H4 (cell line): ENCODE measurements at places on chromosomes 2 and 18. TPM values are rescaled to one million over a fixed set of nuclear protein-coding genes. Genes with fewer than 3 reads are reported as not detected.

- DNase-seq, result no peak
These were observed 19.1 kb upstream of the ACMSD start for GRCh38 chr2:134819334-134819733.

GRCh38 chr2:9675415-9676351 is 44.9 kb upstream of the YWHAQ start:
- peak; percentile 82 for DNase-seq

PDCD1 gene
- total RNA-seq, result not detected in 2 replicates

ERICH2 gene
- 0.68 and 1.1 TPM in 2 replicates for total RNA-seq

GRCh38 chr18:48540251-48541025 is 1.6 kb downstream of the CTIF start:
- peak; percentile 56 for DNase-seq

CRYBA2 gene
- total RNA-seq, result not detected in 2 replicates

- no peak for DNase-seq
These were observed 410.8 kb upstream of the POU3F3 start for GRCh38 chr2:104443145-104443544.

- no peak for DNase-seq
These were observed 75.1 kb downstream of the BOLA3 start for GRCh38 chr2:74072565-74072964.

- no peak for DNase-seq
These were observed 159.5 kb downstream of the L3MBTL4 start for GRCh38 chr18:6255116-6255705.

HOXD3 gene
- total RNA-seq, result 0.29 and 0.70 TPM in 2 replicates

DNAH7 gene
- total RNA-seq, result 0.02 and 0.50 TPM in 2 replicates

DNA sequence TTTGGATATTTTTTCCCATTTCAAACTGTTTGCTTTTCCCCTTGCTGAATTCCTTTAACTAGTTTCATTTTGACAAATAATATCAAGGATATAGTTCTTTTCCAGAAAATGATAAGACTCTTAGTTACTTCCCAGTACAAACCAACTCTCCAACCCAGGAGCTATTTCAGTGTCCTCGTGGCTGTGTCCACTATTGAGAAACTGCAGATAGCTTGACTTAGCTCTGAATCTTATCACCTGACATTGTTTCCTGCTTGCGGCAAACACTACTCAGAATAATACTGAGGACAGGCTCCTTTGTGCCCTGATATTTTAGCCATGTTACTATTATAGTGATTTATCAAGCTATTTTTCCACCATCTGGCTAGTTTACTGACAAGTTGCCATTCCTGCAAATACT is 74.6 kb downstream of the KLF7 start:
- DNase-seq, result no peak

DNA sequence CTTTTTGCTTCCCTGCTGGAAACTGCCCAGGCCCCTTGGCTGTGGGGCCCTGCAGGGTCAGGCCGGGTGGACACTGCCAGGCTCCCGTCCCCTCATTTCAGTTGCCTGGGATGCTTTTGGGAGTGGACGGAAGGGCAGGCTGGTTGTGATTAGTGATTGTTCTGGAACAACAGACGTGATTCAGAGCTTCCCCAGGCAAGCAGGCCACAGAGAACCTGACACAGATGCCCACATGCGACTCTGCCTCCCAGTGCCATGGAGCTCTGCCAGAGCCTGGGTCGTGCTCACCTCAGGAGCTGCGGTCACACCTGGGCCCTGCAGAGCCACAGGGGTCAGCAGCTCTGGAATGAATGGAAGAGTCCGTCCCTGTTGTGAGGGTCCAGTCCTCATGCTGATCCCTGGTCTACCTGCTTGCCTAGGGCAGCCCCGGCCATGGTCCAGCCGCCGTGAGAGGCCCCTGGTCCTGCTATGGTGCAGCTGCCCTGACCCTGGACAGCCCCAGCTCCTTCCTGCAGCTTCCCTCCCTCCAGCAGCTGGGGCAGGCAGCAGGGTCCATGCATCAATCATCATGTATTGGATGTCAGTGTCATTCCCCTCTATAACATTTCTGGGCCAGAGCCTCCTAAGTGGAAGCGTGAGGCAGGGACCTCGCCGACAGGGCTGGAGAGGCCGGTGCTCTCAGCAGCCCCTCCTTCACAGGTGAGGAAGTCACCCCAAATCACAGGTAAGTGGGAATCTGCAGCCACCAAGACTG is 518.6 kb upstream of the MYT1L start:
- no peak for DNase-seq

DNA sequence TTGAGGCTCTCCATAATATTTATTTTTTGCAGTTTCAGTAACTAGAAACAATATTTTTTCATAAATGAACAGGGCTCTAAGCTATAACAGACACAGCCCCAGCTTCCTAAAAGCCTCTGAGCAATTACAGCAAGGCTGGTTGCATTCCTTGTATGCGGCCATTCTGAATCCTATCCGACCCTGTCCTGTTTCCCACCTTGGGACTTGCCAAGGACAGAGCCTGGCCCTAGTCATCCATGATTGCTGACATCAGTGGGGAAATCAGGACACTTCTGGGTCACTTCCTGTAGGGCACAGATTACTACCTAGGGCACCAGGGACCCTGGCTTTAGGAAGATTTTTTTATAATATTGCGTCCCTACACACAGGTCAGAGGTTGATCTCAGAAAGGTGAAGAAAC is 5.5 kb downstream of the TMEM177 start:
- DNase-seq, result no peak

REG3A gene
- not detected in 2 replicates for total RNA-seq

ANKRD30BL gene
- total RNA-seq, result not detected in 2 replicates
